ENCODE measurements at places on chromosomes 13 and 19. TPM values are rescaled to one million over a fixed set of nuclear protein-coding genes. Genes with fewer than 3 reads are reported as not detected.

The LGALS14 gene
- not detected for total RNA-seq

The TMEM221 gene
- total RNA-seq, result not detected

The MATK gene
- total RNA-seq, result not detected

The CYP2B6 gene
- not detected for total RNA-seq

The KLK2 gene
- total RNA-seq, result not detected

The KANK3 gene
- total RNA-seq, result 0.74 TPM

The TNFSF13B gene
- 1.1 TPM for total RNA-seq

The KL gene
- total RNA-seq, result not detected

The PSG11 gene
- 0.49 TPM for total RNA-seq

The SCEL gene
- total RNA-seq, result not detected

- DNase-seq, result peak; percentile 97
These were observed 3.9 kb downstream of the MIDN start for GRCh38 chr19:1252221-1252820.

GRCh38 chr13:44819245-44819644 lies 170.0 kb downstream of the NUFIP1 start:
- peak; percentile 90 for DNase-seq

DNA sequence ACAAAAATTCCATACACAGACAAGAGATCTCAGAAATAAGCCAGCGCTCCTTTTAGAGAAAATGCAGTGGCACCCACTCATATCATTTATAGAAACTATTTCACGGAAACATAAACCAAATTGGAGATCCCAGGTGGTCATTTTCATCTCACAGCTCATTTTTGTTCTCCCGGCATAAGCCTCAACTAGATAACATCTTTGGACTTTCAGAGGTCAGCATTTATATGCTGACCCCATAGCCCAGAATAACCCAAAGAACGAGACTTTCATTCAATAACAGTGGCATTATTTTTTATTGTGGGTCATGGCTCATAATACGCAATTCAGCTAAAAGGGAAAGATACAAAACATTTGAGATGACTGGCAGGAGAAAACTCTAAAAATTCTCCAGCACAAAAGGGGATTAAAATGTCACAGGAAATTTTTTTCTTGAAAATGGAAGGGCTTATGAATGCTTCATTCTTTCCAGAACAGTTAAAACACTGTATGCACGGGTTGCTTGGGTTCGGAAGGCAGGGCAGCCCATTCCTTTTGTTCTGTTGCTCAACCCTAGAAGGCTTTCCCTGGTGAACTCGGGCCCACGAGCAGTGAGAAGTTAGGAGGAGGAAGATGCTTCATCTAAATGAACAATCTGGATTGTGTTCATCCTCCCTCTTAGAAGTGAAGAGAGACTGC lies 24.0 kb downstream of the STARD13 start:
- DNase-seq, result no peak

GRCh38 chr13:43141685-43142084 lies 118.3 kb downstream of the DNAJC15 start:
- no peak for DNase-seq

GRCh38 chr13:51330791-51331190 lies 8.7 kb upstream of the SERPINE3 start:
- peak; percentile 89 for DNase-seq

DNA sequence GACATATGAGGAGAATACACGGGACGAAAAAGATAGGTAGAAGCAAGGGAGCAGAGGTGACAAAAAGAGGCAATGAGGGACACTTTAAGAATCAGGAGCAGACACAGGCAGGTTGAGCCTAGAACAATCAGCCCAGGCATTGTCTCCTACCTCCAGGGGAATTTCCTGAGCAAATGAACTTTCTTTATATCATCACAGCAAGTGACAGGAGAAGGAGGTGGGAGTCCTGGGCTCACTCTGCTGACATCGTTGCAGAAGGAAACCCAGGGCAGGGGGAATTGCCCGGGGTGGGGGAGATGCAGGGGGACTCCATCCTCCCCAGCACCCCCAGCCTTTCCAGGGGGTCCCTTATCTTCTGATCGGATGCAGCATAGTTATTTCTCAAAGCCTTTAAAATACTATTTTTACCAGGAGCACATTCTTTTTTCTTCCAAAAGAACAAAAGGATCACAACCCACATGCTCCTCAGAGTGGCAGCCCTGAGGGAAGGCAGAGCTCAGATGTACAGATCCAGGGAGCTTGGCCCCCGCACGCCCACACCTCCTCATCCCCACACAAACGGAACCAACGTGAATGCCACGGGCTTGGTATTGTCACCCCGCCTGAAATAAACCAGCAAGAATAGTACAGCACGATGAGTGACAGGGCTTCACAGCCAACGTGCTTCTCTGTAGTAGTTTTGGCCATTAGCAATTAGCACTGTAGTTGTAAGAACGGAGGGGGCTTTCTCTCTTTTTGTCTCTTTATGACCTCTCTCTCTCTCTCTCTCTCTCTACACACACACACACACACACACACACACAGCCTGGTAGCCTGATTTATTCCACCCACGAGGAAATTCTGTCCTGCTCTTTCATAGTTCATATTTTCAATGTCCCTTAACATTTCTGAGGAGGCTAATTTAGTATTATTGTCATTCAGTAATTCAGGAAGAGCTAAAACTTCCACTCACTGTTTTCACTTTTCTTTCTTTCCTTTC lies 169.5 kb upstream of the UBL3 start:
- no peak for DNase-seq

- no peak for DNase-seq
These were observed 91.1 kb downstream of the WDFY2 start for GRCh38 chr13:51675385-51675784.

GRCh38 chr19:12064590-12065538 lies at the start of gene ZNF844:
TSS of gene ZNF844 (plus strand) at chr19:12064731. CDS start at chr19:12064874, 143 bp downstream.
- DNase-seq, result peak; percentile 89

GRCh38 chr13:70098669-70099068 lies 9.0 kb upstream of the ATXN8OS start:
- DNase-seq, result no peak

DNA sequence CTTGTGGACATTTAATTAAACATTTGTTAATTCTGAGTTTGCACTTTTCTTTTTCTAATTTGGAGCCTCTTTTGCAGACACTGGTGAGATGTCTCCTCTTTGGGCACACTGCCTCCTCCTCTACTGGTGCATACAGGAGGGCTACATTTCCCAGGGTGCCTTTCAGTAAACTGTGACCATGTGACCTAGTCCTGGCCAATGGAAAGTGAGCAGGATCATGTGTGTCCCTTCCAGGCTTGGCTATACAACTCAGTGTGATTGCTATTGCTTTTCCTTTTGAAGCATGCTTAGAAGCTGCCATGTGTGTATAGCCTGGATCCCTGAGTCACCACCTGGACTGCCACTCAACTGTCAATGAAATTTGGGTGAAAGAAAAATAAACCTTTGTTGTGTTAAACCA lies 4.5 kb downstream of the IZUMO2 start:
- no peak for DNase-seq

DNA sequence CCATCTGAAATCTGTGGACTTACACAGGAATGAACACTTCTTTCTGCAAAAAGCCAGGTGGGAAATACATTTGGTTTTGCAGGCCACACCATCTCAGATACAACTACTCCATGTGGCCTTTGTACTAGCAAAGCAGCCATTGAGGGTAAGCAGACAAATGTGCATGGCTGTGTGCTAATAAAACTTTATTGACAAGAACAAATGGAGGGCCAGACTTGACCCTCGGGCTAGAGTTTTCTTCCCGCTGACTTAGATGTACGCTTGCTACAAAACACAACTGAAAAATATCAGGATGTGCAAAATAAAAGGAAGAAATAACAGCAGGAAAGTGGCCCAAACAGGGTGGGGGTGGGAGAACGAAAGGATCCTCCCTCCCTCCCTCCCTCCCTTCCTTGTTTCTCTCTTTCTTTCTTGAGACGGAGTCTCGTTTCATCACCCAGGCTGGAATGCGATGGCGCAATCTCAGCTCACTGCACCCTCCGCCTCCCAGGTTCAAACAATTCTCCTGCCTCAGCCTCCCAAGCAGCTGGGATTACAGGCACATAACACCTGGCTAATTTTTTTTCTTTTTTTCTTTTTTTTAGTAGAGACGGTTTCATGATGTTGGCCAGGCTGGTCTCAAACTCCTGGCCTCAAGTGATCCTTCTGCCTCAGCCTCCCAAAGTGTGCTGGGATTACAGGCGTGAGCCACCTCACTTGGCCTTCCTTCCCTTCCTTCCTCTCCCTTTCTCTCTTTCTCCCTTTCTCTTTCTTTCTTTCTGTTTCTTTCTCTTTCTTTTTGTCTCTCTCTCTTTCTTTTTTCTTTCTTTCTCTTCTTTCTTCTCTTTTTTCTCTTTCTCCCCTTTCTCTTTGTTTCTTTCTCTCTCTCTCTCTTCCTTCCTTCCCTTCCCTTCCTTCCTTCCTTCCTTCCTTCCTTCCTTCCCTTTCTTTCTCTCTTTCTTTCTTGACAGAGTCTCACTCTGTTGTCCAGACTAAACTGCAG lies 29.3 kb downstream of the CCL25 start:
- DNase-seq, result no peak
